Neural crest cell (in vitro differentiated cells): ENCODE measurements at places on chromosomes 3 and 15. TPM values are rescaled to one million over a fixed set of nuclear protein-coding genes. Genes with fewer than 3 reads are reported as not detected.

GRCh38 chr15:69439623-69440022, 13.0 kb upstream of the RPLP1 start:
- DNase-seq: no peak

- no peak for DNase-seq
Measured at GRCh38 chr3:39188271-39189149, 3.9 kb downstream of the XIRP1 start.

DNA sequence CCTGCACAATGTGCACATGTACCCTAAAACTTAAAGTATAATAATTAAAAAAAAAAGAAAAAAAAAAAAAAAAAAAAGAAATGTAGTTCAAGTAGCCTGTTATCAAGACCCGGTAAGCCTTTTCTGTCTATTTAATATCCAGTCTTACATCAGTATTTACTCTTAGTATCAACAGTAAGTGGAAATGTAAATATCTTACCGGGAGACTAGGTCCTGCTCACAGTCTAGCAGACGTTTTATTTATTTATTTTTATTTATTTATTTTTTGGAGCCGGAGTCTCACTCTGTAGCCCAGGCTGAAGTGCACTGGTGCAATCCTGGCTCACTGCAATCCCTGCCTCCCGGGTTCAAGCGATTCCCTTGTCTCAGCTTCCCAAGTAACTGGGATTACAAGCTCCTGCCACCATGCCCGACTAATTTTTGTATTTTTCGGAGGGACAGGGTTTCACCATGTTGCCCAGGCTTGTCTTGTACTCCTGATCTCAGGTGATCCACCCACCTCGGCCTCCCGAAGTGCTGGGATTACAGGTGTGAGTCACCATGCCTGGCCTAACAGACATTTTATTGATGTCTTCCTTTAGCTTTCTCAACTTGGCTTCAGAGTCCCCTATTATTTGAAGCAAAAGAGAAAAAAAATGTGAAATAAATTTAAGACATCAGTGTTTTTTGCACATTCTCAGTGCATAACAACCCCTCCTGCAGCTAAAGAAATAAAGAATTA, 19.9 kb downstream of the C2CD4B start:
- DNase-seq: no peak

GMNC gene
- not detected in 2 replicates for total RNA-seq

MYLK gene
- total RNA-seq: 19.9 and 20.1 TPM in 2 replicates

CTXN2 gene
- total RNA-seq: 0.18 and 0.26 TPM in 2 replicates

IL5RA gene
- not detected in 2 replicates for total RNA-seq

PARP9 gene
- 2.8 and 3.0 TPM in 2 replicates for total RNA-seq
